ENCODE measurements at places on chromosomes 16 and 17. TPM values are rescaled to one million over a fixed set of nuclear protein-coding genes. Genes with fewer than 3 reads are reported as not detected.

Gene OR3A3
- total RNA-seq, result not detected

Gene PRR29
- 0.30 TPM for total RNA-seq

Gene GFAP
- 0.67 TPM for total RNA-seq

Gene ABCC3
- total RNA-seq, result 5.6 TPM

Gene SLFN14
- not detected for total RNA-seq

Gene KRT20
- not detected for total RNA-seq

Gene PDP2
- total RNA-seq, result 6.6 TPM

Gene CCL15
- total RNA-seq, result not detected

Gene FAM83G
- 11.6 TPM for total RNA-seq

Gene CPHXL2
- not detected for total RNA-seq

Gene PDILT
- total RNA-seq, result not detected

Gene SMPD3
- not detected for total RNA-seq

Gene ERBB2
- total RNA-seq, result 35.5 TPM

Gene CIBAR2
- total RNA-seq, result not detected

Gene MC1R
- total RNA-seq, result 3.7 TPM

Gene ABCA3
- 0.34 TPM for total RNA-seq

Gene PRMT7
- 48.8 TPM for total RNA-seq

Gene NXPH3
- total RNA-seq, result not detected

Gene SALL1
- total RNA-seq, result 0.17 TPM

Gene PSMB3
- total RNA-seq, result 439 TPM

Gene ALDH3A1
- not detected for total RNA-seq

Gene CCT6B
- 0.15 TPM for total RNA-seq

Gene SMIM36
- not detected for total RNA-seq

Gene IGFBP4
- 119 TPM for total RNA-seq

Gene RNU2-1
- not detected for total RNA-seq

Gene NEK8
- total RNA-seq, result 2.1 TPM

Gene ZG16
- not detected for total RNA-seq

Gene KRTAP4-6
- total RNA-seq, result not detected

Gene KLHL36
- 30.8 TPM for total RNA-seq

Gene SHBG
- total RNA-seq, result 0.15 TPM
